Daoy (cell line): ENCODE measurements at places on chromosomes 2 and 18. TPM values are rescaled to one million over a fixed set of nuclear protein-coding genes. Genes with fewer than 3 reads are reported as not detected.

- DNase-seq = no peak
Measured at GRCh38 chr18:48902856-48903601, 47.7 kb downstream of the SMAD7 start.

- DNase-seq = peak; percentile 50
Measured at GRCh38 chr2:60549238-60549927, 4.1 kb downstream of the BCL11A start.

- DNase-seq = no peak
Measured at GRCh38 chr2:40914666-40915065, 462.8 kb upstream of the SLC8A1 start.

DNA sequence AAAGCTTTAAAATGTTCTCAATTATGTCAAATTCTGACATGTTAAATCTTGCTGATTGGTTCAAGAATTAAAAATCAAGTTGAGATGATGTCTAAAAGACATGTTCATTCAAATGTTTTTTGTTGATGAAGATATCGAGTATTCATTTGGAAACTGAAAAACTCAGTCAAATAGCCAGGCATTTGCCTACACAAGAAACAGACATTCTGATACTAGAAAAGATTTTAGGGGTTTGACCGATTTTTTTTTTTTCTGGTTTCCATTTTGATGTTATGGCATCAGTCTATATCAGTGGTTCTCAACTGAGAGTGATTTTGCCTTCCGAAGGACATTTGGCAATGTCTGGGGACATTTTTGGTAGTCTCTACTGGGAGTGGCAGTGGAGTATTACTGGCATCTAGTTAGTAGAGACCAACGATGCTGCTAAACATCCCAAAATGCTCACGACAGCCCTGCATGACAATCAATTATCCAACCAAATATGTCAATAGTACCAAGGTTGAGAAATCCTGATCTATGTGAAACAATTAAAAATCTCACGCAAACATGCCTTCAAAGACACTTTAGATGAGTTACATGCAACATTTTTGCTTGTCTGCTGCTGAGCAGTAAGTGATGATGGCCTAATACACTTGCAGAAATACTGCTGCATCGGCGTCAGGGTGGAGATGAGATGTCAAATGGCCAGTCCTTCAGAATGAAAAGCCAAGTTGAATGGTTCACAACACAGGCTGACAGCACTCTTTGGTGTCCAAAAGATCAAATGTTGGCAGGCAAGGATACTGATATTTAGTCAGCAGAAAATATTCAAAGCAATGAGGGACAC lies 12.5 kb downstream of the RASGRP3 start:
- DNase-seq = no peak

- no peak for DNase-seq
Measured at GRCh38 chr2:27117995-27118524, 868 bp downstream of the CGREF1 start.

GRCh38 chr2:189076572-189076971 lies 102.4 kb downstream of the COL3A1 start:
- peak; percentile 43 for DNase-seq

GRCh38 chr2:30271301-30271700 lies 40.0 kb downstream of the LBH start:
- DNase-seq = no peak

- DNase-seq = peak; percentile 43
Measured at GRCh38 chr2:939936-940601, 10.6 kb upstream of the SNTG2 start.

- DNase-seq = no peak
Measured at GRCh38 chr2:54350426-54350825, 94.4 kb upstream of the TSPYL6 start.

DNA sequence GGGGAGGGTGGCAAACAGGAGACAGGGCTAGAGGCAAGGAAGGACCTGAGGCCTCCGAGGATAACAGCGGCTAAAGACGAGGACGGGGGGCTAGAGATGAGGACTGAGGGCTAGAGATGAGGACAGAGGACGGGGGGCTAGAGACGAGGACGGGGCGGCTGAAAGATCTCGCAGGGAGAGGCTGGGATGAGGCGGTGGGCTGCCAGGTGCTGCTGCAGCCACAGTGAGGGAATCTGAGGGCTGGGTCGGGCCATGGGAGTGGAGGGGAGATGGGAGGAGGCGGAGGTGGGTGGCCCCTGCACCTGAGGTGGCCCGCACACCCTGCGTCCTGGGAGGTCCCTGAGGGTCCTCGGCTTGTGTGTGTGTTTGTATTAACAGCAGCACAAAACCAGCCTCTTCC lies 350.2 kb upstream of the SALL3 start:
- DNase-seq = no peak

GRCh38 chr2:69330781-69331180 lies 56.2 kb downstream of the GFPT1 start:
- no peak for DNase-seq

DNA sequence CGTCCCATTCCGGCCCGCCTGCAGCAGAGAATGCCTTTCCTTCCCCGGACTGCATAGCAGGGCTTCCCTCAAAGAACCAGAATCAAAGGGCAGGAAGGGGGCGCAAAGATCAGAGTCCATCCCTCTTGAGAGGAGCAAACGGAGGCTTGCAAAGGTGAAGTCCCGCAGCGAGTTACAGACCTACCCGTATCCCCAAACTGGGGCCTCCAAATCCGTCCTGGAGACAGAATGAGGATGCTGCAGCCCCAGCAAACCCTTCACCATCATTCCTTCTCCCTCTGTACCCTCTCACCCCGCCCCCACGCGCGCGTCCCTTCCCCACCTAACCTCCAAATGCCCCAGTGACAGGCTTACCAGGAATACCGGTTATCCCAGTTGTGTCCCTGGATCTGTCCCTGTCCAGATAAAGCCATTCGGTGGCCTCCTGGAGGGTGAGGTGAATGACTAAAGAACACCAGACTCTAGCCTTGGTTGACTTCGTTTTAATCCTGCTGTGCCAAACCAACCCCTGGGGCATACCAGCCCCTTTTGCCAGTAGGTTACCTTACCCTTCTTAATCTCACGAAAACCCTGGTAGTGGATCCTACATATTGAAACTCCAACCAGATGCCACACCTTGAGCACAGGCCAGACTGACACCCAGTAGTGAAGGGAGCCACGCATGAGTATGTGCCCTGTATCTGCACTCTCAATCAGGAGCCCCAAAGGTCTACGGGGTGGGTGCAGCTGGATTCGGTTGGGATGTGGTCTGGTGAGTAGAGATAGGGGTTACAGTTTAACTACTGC lies 961 bp upstream of the SLC40A1 start:
- DNase-seq = peak; percentile 7

- no peak for DNase-seq
Measured at GRCh38 chr2:119441376-119442225, 9.9 kb downstream of the TMEM37 start.

GRCh38 chr2:130850788-130851623 lies 14.3 kb downstream of the ARHGEF4 start:
- no peak for DNase-seq

GRCh38 chr2:124778076-124778475 lies 753.0 kb downstream of the CNTNAP5 start:
- no peak for DNase-seq

DNA sequence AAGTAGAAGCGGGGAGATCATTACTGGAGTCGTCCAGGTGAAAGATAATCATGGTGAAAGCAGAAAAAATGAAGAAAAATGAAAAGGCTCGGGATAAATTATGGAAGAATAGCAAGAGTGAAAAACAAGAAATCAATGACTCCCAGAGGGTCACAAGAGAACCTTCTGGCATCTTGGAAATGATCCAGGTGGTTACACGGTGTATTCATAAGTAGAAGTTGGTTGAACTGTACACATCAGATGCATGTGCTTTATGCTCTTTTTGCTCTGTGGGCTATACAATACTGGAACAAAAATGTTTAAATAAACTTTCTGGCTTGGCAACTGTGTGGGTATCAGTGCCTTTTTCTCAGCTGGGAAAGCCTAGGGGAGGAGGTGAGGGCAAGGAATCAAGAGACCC lies 348.9 kb downstream of the RND3 start:
- no peak for DNase-seq

GRCh38 chr2:39370101-39370500 lies 67.0 kb downstream of the MAP4K3 start:
- no peak for DNase-seq

DNA sequence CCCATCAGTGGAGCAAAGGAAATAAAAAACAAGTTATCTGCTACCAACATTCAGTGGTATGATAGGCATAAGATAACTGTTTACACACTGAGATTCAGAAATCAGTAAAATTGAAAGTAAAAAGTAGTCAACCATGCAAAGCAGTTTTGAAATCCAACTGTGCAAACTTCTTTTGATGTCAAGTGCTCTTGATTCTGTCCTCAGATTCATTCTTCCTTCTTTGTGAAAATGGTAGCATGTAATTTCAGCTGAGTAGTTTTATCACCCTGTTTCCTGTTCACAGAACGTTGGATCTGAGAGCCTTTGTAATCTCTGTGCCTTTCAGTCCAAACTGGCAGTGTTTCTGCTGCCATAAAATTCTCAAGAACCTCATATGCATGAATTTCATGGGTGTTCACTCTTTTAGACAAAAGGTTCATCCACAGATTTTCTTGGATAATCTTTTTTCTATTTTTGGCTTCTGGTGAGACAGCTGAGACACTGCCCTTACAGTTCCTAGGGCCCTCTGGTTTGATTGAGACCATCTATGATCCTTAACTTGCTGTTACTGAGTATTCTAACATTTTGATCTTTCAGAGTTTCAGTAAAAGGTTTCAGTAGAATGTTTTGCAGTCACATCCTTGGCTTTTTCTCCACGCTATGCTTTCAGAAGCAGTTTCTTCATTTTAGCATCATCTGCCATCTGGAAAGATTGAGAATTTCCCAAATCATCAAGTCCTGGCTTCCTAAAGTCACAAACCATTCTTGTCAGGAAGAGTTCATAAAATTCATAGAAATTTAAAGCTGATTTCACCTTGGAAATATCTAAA lies 272.3 kb upstream of the EPHA4 start:
- no peak for DNase-seq

- DNase-seq = peak; percentile 35
Measured at GRCh38 chr2:181916726-181917718, 25.5 kb downstream of the ITPRID2 start.

GRCh38 chr2:30934066-30934465 lies 126.8 kb upstream of the CAPN13 start:
- DNase-seq = peak; percentile 19

DNA sequence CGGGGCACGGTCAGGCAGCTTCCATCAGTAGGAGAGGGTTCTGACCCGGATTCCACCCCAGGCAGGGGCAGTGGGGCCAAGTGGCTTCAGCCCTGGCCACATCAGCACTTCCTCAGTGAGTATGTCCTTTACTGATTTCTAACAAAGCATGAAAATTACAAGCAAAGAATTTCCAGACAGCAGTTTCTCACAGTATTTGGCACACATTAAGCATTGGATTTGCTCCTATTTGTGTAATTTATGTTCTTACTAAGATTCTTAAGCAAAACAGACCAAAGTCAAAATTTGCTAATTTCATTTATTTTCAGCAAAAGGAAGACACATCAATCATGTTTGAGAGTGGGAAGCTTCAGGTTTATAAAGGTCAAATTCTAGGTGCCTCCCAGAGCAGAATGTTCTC lies 73.3 kb upstream of the NFATC1 start:
- DNase-seq = no peak

GRCh38 chr2:145484448-145485097 lies 964.7 kb upstream of the ZEB2 start:
- peak; percentile 51 for DNase-seq

DNA sequence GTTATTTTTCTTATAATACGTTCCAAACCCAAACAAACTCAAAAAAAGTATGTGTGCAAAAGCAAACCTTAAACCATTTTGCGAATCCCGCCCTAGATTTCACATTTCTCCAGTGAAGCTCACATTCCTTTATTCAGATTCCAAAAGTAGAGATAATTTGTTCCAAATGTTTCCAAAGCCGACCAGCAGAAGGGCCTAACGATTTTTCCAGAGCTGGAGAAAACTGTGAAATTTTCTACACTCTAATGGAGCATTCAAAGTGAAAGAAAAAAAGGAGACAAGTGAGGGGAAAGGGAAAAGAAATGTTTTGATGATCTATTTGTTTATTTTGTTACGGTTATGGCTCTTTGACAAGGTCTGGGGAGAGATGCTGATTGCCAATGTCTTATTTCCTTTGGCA lies 286.5 kb upstream of the SLC14A2 start:
- DNase-seq = no peak

DNA sequence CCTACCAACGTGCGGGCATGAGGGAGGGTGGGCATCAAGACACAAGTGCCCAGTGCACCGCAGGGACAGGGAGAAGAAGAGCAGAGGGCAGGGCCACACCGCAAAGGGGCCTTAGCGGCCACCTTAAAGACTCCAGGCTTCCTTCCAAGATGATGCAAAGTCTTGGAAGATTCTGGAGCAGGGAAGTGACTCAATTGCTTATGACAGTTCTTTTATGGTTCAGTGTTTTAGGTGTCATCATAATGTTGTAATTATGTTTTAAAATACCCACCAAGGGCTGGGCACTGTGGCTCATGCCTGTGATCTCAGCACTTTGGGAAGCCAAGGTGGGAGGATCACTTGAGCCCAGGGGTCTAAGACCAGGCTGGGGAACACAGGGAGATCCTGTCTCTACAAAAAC lies 44.5 kb upstream of the SEMA4C start:
- DNase-seq = no peak

- DNase-seq = peak; percentile 43
Measured at GRCh38 chr2:164910101-164910899, 45.0 kb downstream of the SLC38A11 start.

- no peak for DNase-seq
Measured at GRCh38 chr2:208183526-208183925, 6.3 kb downstream of the C2orf80 start.

GRCh38 chr18:24585996-24586566 lies 125.6 kb downstream of the HRH4 start:
- no peak for DNase-seq

- DNase-seq = peak; percentile 49
Measured at GRCh38 chr2:98935777-98936352, at the start of gene CRACDL. TSS of gene CRACDL (minus strand) at chr2:98936225. CDS start at chr2:98846800, 89,425 bp downstream.

DNA sequence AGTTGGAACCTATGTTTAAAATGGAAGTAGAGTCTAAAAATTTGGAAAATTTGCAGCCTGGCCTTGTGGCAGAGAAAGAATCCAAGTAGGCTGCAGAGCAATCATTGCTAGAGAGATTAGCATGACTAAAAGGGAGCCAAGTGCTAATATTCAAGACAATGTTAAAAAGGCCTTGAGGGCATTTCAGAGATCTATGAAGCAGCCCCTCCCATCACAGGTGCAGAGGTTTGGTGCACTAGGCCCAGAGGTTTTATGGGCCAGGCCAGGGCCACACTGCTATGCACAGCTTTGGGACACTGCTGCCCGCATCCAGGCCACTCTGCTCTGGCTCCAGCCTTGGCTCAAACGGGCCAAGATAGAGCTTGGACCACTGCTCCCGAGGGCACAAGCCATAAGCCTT lies 6.7 kb upstream of the IL1A start:
- DNase-seq = no peak

GRCh38 chr18:34492652-34493051 lies 217.4 kb upstream of the DTNA start:
- peak; percentile 17 for DNase-seq

Gene LCT
- 0.40 TPM in 1 of 2 replicates, not detected in the other for total RNA-seq

Gene PTH2R
- not detected in 2 replicates for total RNA-seq

Gene HOXD13
- total RNA-seq = 20.7 and 21.5 TPM in 2 replicates

Gene GAREM1
- 1.5 and 2.2 TPM in 2 replicates for total RNA-seq

Gene SP3
- 57.4 and 88.5 TPM in 2 replicates for total RNA-seq

Gene NTSR2
- total RNA-seq = not detected in 2 replicates

Gene C2orf78
- total RNA-seq = under 0.01 TPM in 1 of 2 replicates, not detected in the other

Gene C2orf80
- not detected in 2 replicates for total RNA-seq

Gene ERBB4
- total RNA-seq = 0.03 and 0.06 TPM in 2 replicates

Gene RNU2-63P
- total RNA-seq = 72.9 TPM in 1 of 2 replicates, not detected in the other

Gene LDAH
- 15.7 and 24.5 TPM in 2 replicates for total RNA-seq

Gene TLX2
- 0.77 TPM in 1 of 2 replicates, not detected in the other for total RNA-seq

Gene NOL4
- total RNA-seq = 0.68 and 1.9 TPM in 2 replicates

Gene ANKRD53
- total RNA-seq = not detected in 2 replicates

Gene RGPD3
- total RNA-seq = 0.06 and 0.80 TPM in 2 replicates

Gene LONRF2
- 0.17 and 0.65 TPM in 2 replicates for total RNA-seq

Gene CRYGD
- total RNA-seq = not detected in 2 replicates
